Cardiac muscle cell (in vitro differentiated cells and primary cell): ENCODE measurements at places on chromosomes 6 and 20.

GRCh38 chr6:158068893-158069799 lies 87.5 kb downstream of the SYNJ2 start:
- no peak for DNase-seq

- no peak for DNase-seq
These were observed 17.7 kb downstream of the MYLIP start for GRCh38 chr6:16146527-16146955.

DNA sequence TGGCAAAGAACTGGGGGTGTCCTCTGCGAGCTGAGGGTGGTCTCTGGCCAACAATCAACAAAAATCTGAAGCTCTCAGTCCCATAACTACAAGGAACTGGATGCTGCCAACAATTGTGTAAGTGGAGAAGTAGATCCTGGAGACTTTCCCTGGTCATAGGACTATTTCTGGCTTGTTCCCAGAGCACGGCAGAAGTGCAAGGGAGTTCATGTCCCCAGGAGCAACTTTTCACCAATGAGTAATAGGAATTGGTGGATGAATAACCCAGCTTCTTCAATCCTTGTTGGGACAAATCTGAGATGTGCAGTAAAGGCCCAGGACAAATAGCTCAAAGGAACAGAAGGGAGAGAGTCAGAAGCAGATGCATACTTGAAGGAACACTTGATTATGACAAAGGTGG lies 95.5 kb downstream of the QRSL1 start:
- DNase-seq, result no peak

- peak; percentile 87 for DNase-seq
These were observed 217.5 kb downstream of the GJA1 start for GRCh38 chr6:121652726-121653623.

DNA sequence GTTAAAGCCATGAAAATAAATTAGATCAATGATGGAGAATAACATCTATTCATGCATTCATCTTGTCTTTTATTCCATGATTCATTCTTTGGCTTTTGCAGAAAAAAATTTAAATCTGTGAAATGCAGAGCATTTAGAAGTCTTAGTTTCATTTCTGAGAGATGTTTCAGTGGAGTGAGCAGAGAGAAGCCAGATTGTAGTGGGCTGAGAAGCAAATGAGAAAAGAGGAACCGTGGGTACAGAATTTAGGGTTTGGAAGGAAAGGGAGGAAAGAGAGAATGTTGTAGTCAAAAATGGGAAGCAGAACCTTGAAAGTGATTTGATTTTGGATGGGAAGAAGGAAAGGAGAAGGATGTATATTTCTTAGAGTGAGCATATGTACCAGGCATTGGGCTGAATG lies 260.3 kb upstream of the MAN1A1 start:
- no peak for DNase-seq

DNA sequence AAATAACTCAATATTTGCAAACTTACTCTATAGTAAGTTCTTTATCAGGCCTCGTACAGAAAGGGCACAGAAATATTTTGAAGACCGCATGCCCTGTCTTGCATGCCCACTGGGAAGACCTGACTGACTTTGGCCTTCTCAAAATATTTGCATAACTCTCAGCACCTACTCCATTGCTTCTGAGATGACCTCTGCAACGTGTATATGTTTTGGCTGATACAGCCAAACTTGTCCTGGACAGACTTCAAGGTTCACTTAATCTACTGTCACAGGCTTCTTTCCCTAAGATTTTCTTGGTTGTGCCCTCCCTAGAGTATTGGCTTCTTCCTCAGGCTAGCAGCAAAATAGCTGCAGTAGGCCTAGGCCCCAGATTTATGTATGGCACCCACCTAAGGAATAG lies 21.5 kb upstream of the SERINC3 start:
- no peak for DNase-seq

DNA sequence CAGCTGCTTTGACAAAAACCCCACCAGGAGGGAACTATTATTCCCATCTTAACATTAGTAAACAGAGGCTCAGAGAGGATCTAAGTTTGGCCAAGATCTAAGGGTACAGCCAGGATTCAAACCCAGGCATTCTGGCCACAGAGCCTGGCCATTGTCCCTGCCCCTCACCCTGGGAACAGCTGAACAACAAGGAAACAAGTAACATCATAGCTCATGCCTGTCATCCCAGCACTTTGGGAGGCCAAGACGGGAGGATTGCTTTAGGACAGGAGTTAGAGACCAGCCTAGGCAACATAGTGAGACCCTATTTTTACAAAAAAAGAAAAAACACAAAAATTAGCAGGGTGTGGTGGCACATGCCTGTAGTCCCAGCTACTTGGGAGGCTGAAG lies 27.5 kb downstream of the TOX2 start:
- DNase-seq, result no peak

GRCh38 chr20:22719167-22719591 lies 134.8 kb upstream of the FOXA2 start:
- DNase-seq, result no peak

- no peak for DNase-seq
These were observed 24.8 kb downstream of the RRBP1 start for GRCh38 chr20:17657079-17657825.

GRCh38 chr6:78231002-78231401 lies 578.2 kb downstream of the MEI4 start:
- DNase-seq, result no peak
